Stimulated activated CD8-positive, alpha-beta memory T cell treated with anti-CD3 and anti-CD28 coated beads, Interleukin-4, amount 100 ng/mL, for 1 hour (primary cell): ENCODE measurements at places on chromosomes 1 and 21.
A peak's percentile ranks its signal among the peaks of the same experiment; 100 is the strongest.

- no peak for DNase-seq
Measured at GRCh38 chr1:202237052-202237451, 43.5 kb downstream of the LGR6 start.

- DNase-seq, result no peak
Measured at GRCh38 chr1:84827976-84828375, 65.0 kb downstream of the LPAR3 start.

DNA sequence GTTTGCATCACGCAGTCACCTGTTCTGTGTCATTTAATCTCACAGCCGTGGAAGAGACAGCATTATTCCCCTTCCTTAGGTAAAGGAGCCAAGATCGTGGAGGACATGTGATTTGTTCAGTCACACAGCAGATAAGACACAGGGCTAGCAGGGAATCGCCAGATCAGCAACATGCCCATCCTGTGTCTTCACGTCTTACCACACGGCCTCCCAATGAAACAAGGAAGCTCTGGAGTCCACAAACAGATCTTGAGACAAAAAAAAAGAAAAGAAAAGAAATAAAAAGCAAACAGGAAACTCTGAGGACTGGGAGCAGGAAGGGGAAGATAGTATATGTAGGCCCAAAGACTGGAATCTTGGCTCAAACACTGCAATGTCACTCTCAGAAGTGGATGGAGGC is 155.3 kb downstream of the ADSS2 start:
- DNase-seq, result no peak

DNA sequence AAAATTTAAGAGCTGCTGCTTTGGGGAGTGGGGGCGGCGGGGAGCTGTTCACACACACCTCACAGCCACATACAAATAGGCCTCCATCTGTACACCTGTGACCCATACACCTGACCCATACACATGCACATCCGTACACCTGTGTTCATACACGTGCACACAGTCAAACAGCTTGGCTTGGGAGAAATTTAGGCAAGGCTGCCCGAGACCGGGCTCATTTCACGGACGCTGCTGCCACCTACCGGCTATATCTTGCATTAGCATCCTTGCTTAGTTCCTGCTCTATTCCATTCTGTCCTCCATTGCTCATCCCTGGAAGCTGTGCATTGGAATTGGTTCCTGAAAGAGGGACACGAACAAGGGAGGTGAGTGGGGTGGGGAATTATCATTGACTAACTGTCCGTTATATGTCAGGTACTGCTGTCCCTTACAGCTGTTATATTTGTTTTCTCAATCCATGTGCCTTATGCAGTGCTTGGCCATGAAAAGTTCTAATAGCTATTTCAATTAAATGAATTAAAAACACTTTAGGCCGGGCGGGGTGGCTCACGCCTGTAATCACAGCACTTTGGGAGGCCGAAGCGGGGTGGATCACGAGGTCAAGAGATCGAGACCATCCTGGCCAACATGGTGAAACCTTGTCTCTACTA is 37.1 kb upstream of the EPB41 start:
- peak; percentile 61 for DNase-seq

DNA sequence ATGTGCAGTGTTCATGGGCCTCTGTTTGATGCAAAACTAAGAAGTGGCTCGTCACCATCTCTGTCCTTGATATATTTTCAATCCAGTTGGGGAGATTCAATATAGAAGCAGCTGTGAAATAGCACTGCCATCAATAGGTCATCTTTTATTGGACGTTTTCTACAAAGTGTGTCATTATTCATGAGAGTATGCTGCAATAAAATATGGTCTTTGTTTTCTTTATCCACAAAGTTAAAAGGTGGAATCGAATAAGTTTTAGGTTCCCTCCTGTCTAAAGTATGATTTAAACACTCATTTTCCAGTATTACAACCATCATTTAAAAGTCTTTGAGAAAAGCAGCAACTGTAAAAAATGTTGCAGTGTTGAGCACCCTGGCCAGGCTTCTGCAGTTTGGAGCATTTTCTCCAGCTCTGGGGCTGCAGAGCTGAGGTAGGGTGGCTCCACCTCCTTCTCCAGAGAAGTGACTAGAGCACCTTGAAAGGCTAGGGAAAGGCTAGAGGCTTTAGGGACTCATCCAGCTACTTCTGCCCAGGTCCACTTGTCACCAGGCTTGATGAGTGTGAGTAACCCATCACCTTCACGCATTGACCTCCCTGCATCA is 56.5 kb upstream of the DNAH14 start:
- no peak for DNase-seq

DNA sequence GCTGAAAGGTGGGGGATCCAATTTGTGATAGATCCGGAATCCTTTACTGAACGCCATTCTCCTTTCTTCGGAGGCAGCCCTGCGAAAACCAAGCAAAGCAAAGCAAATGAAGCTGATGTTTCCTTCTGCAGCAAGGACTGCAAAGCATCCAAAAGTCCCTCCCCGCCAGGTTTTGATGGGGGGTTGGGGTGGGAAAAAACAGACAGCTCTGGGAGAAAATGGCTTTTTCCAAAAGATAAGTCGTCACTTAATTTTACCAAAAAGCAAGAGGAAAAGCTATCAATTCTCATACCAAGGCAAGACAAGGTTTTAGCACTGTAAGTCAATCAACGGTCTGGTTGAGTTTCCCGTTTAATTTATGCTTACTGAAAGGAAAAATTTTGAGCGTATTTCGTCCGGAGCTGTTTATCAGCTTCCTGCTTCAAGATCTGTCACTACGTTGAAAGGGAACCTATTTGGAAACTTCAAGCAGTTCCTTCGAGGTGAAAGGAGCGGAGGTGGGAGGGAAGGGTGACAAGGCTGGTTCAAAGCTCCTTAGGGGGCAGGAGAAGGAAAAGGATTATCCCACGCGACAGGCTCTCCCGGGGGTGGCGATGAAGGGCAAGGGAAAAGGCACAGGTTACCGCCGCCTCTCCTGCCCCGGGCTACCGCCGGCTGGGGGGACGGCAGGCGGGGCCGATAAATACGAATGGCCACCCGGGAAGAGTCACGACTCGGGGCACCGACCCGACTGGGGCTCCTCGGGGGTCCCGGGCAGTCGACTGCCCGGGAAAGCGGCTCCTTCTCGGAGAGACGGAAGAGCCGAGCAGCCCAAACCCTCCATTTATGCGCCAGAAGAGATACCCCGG is 750 bp downstream of the SYNJ1 start:
- DNase-seq, result no peak

- no peak for DNase-seq
Measured at GRCh38 chr1:119438761-119439160, 23.8 kb downstream of the HSD3B2 start.

- DNase-seq, result peak; percentile 53
Measured at GRCh38 chr1:203271018-203271743, 34.1 kb upstream of the BTG2 start.

GRCh38 chr1:24009406-24009805 is 29.3 kb upstream of the SRSF10 start:
- DNase-seq, result no peak

DNA sequence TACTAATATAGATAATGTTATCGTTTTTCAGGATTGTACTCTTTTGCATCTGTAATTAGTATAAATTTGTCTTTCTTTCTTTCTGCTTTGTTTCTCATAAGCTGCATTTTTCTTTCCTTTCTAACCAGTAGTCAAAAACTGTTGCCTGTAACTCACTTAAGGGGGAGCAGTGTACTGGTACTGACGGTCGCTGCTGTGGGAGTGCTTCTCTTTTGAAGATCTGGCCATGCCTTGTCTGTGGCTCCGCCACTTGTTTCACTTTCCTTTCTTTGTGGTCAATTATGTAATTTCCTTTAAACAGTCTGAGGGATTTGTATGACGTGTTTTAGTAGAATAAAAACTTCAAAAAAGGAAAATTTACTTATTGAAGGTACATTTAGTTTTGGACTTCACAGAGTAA is 37.0 kb downstream of the MIA3 start:
- DNase-seq, result peak; percentile 58

DNA sequence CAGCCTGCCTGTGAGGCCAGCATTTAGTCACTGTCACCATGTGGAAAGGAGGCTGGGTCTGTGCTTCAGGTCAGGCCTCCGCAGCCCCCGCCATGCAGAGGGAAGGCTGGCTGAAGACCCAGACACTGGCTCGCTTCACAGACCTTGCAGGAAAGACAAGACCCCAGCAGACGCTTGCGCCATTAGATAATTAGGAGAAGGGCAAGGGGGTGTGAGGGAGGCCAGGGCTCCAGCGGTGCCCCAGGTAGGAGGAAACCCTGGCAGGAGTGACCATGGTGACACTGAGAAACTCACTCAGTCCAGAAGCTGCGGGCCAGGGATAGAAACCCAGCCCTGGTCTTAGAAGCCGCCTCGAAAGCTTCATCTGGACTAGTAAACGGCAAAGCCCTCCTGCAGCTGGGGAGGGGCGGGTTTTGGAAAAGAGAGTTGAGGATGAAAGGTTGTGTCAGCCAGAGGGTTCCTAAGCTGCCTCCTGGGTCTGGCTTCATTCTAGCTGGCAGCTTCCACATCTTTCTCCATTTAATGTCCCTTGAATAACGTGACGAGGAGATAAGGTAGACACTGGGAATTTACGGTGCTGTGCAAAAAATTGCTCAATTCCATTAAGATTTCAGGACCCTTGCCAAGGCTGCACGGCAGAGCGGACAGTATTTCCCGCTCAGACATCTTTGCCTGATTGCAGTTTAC is 294.1 kb upstream of the VAMP3 start:
- no peak for DNase-seq

GRCh38 chr1:52842643-52843310 is at the start of gene ZYG11A:
TSS of gene ZYG11A (plus strand) at chr1:52842760. CDS start at chr1:52842884, 124 bp downstream.
- no peak for DNase-seq

DNA sequence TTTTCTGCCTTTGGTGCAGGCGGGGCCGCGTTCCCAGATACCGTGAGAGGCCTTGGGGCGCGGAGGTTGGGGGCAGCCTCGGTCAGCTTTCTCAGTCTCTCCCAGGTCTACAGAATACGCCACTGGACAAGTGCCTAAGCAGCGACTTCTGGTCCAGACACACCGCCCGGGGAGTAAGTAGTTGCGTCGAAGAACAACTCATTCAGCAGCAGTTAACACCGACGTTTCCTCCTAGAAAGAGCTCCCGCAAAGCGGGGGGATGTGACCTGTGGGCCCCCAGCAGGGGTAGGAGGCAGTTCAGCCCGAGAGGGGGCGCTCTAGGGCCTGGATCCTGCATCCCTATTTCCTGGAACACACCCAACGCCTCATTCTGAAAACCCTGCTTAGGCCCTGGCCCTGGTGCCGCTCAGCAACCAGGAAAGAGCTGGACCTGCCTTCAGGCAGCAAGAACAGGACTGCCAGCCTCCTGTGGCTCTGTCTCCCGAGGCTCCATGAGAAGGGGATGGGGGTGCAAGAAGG is 6.5 kb upstream of the BARHL2 start:
- no peak for DNase-seq

GRCh38 chr1:25195835-25196234 is 36.5 kb downstream of the SYF2 start:
- DNase-seq, result no peak

GRCh38 chr1:17653728-17654351 is 101.3 kb upstream of the ACTL8 start:
- DNase-seq, result no peak

DNA sequence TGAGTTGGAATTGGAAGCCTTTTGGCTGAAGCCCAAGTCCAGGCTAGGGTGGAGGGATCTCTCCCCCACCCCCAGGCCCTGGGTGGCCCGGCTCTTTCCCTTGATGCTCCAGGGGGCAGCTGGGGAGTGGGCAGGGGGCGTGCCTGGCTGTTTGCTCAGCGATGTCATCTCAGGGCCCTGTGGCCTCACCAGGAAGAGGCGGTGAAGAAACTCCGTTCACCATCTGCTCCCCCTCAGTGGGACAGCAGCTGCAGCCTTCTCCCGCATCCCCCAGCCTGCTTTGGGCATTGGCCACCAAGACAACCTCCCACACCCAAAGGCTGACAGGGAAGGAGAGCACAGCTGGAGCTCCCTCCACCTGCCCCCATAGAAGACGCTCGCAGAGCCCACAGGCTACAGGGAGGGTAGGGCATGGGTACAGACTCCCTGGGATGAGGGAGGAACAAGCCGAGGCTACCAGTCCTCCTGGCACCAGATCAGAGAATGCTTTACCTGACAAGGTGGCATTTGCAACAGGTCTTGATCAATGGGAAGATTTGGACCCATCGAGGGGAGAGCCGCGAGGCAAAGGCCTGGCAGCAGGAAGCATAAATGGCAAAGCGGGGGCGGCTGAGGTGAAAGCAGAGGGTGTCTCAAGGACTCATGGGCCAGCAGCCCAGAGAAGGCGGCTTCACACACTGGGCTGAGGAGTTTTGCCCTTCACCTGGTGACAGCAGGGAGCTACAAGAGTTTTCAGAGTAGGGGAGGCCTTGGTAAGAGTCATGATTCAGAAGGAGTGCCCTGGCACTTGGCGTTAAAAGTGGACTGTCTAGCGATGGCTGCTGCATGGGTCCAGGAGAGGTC is 6.5 kb upstream of the GUCA2A start:
- no peak for DNase-seq

DNA sequence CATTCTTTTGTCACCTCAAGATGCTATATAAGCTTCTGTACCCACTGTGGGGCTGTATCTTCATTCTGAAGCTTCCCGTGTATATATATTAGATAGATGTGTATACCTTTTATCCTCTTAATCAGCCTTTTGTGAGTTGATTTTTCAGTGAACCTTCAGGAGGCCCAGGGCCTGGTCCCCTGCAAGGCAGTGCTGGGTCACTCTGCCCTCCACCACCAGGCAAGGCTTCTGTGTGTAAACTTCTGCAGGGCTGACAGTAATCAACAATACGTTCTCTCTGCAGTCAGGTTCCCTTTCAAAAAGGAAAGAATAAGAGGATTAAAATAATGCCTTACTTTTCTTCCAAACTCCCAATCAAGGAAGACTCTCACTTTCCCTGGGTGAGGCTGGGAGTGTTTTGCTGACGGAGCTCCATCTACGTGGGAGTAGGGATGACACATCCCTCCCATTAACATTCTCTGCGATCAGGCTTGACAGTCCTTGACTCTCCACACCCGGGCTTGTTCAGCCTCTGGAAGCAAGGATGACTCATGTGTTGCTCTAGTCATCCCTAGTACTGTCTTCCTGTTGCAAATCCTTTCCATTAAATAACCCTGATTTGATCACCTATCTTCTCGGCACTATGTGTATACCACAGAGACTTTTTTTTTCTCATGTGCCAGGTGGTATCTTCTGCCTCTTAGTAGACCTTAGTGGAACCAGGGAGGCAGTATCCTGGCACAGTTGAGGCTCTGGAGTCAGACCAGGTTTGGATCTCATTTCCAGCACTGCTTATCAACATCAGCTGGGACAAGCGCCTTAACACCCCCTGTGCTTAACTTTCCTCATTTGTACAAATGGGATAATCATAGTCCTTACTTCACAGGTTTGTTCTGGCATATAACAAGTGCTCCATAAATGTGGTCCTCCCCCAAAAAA is 70.3 kb upstream of the KCNK1 start:
- no peak for DNase-seq

DNA sequence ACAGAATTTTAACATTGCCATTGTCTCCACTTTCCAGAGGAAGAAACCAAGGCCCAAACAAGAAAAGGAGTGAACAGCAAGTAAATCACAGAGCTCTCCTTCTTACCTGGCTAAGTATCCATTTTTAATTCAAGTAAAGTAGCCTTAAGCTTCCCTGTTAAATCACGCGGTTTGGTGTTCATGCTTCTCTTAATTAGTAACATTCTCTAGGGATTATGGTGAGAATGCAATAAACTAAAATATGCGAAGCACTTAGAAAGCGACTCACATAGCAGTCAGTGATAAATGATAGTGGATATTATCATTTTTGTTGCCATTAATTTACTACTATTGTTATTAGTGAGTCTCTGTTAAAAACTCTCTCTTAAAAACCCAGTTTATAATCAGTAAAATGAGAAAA is 630.5 kb upstream of the TMPRSS15 start:
- DNase-seq, result no peak
